Daoy (cell line): ENCODE measurements at places on chromosomes 2 and 18.

DNA sequence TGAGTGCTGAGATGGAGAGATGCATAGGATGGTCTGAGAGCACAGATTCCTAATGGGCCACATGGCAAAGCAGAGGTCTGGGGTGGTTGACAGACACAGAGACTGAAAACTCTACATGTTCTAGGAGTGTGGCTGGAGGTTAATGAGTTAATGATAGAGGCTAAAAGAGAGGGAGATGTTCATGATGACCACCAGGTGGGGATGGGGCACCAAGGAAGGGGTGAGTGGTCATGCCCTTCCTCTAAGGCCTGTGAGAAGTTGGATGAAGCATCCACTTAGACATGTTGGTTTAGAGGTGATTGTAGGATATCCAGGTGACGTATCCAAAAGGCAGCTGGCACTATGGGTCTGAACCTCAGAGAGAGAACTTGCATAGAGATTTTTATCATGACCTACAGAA lies 102.1 kb downstream of the LRP2 start:
- peak; percentile 11 for DNase-seq

DNA sequence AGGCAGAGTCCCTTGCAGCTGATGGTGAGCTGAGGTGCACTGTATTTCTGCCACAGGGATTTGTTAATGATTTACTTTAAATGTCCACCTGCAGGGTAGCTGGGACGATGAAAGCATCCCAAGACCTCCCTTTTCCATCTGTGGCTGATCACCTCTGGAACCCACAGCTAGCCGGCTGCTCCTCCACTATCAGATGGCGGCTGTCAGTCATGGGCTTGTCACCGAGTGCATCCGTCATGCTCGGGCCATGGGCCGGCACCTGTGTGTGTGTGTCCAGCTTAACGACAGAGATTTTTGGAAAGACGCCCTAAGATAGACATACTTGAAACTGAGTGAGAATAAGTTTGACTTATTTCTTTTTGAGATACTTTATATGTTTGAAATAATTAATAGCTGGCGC lies 235.2 kb downstream of the FAM210A start:
- no peak for DNase-seq

GRCh38 chr2:67649331-67650261 lies 252.5 kb downstream of the ETAA1 start:
- DNase-seq = peak; percentile 28

GRCh38 chr18:59272891-59273758 lies at the start of gene RAX:
Gene RAX, minus strand, starts transcription at chr18:59273454. Its CDS starts 248 bp downstream, at chr18:59273206.
- peak; percentile 83 for DNase-seq

DNA sequence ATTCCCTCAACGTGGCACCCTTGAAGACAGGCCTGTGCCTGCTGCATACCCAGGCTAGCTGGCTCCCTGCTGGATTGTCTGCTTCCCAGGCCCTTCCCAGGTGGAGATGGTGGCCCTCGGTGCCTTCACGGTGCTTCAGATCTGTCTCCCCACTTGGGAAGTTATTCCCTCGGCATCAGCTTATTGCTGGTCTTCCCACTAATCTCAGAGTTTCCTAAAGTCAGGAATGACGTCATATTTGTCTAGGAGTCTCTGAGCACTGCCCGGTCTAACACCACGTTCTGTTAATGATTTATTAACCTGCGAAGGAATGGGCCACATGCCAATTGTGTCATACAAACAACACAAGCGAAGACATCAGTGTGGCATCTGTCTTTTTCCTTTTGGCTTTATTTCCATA lies 269.8 kb upstream of the ID2 start:
- DNase-seq = no peak

GRCh38 chr2:66198873-66199272 lies 236.1 kb upstream of the MEIS1 start:
- DNase-seq = no peak
